Mesangial cell (primary cell): ENCODE measurements at places on chromosomes 2 and 18. TPM values are rescaled to one million over a fixed set of nuclear protein-coding genes. Genes with fewer than 3 reads are reported as not detected.

SLC14A1 gene
- total RNA-seq: 0.38 and 2.8 TPM in 2 replicates

BCL11A gene
- 3.6 and 5.6 TPM in 2 replicates for total RNA-seq

NTSR2 gene
- total RNA-seq: not detected in 2 replicates

STON1 gene
- total RNA-seq: 2.1 and 4.6 TPM in 2 replicates

NEU4 gene
- total RNA-seq: under 0.01 TPM in 1 of 2 replicates, not detected in the other

MROH2A gene
- total RNA-seq: not detected in 2 replicates

MC5R gene
- total RNA-seq: not detected in 2 replicates

ATOH8 gene
- total RNA-seq: 2.4 and 3.3 TPM in 2 replicates

ZNF142 gene
- 20.4 and 22.2 TPM in 2 replicates for total RNA-seq
